ENCODE measurements at places on chromosomes 3 and 15.
A peak's percentile ranks its signal among the peaks of the same experiment; 100 is the strongest.

- DNase-seq, result no peak
Measured at GRCh38 chr3:101677436-101678286, 729 bp upstream of the ZBTB11 start.

GRCh38 chr3:128523591-128523990 lies 30.6 kb upstream of the GATA2 start:
- no peak for DNase-seq

- no peak for DNase-seq
Measured at GRCh38 chr3:36201546-36201945, 178.8 kb upstream of the STAC start.

DNA sequence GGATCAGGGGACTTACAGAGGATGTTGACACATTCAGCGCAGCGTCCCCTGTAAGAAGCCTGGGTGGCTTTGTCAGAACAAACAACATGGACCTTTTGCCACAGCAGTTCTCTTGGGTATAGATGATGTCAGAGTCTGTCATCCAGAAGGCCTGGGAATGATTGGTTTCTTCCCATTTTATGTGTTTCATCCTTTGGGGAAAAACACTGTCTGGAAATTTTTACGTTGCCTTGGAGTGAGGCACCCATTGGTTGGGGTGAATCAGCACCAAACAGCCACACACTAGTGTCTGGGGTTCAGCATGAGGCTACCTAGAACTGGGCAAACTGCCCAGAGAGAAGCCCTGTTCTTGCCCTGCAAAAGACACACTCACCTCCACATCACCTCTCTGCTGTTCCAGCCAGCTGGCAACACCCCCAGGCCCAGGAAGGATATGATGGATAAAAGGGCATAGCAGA lies 123.0 kb downstream of the FAM43A start:
- peak; percentile 1 for DNase-seq

DNA sequence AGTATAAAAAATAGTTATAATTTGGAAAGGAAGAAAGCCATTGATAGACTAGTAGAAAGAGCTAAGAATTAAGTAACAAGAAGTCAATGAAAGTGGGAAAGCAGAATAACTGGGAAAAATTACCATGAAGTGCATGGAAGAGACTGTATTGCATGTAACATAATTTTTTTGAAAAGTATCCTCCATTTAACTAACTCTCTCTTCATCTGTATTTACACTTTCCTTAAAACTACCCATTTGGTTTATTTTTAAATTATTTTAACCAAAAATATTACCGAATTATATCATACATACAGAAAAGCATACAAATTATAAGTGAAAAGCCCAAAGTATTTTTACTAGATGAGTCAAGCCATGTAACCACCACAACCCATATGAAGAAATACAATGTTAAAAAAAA lies 1009.9 kb upstream of the SEMA6D start:
- DNase-seq, result no peak

GRCh38 chr3:23182996-23183513 lies 20.1 kb upstream of the UBE2E2 start:
- DNase-seq, result no peak

- no peak for DNase-seq
Measured at GRCh38 chr3:126932188-126932931, 50.6 kb upstream of the PLXNA1 start.

DNA sequence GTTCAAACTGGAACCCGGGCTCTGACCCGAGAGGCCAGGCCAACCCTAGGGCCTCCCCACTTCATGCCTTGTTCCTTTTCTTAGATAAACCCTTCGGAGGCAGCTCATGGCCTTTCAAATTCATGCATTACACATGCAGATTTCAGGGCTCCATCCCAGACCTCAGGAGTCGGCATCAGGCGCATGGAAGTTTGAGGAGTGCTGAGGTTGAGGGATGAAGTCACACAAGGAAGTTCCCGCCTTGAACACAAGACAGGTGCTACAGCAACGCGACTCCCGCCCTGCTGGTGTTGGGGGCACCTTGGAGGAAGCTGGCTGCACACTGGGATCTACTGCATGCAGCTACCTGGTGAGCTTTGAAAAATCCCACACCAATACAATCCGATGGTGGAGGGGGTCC lies 245.2 kb upstream of the LYSMD4 start:
- DNase-seq, result no peak

GRCh38 chr3:179958759-179959158 lies 78.0 kb downstream of the PEX5L start:
- no peak for DNase-seq

- no peak for DNase-seq
Measured at GRCh38 chr15:90046289-90046688, 45.2 kb downstream of the ZNF710 start.

DNA sequence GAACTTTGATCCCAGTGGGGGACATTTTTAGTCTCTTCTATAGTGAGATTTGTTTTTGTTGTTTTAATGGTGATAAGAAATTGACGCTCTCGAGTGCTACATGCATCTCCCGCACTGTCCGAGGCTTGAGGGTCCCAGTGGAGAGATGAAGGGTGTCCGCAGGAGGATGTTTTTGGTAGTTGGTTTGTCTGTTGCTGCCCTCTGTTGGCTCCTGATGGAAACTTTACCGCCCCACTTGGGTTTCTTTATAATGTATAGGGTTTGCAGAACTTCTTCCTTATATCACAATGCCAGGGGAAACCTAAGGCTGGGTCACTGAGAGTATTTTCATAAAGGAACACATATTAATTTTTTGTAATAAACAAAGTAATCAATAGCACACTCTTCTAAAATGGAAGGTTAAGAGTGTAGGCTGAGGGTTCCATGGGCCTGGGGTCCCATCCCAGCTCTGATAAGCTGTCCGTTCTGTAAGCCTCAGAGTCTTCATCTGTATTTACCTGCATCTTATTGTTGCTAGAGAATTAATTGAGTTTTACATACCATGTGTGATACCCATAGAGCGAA lies 185.3 kb upstream of the FEZF2 start:
- no peak for DNase-seq

- no peak for DNase-seq
Measured at GRCh38 chr3:165403666-165404065, 207.5 kb upstream of the SLITRK3 start.

DNA sequence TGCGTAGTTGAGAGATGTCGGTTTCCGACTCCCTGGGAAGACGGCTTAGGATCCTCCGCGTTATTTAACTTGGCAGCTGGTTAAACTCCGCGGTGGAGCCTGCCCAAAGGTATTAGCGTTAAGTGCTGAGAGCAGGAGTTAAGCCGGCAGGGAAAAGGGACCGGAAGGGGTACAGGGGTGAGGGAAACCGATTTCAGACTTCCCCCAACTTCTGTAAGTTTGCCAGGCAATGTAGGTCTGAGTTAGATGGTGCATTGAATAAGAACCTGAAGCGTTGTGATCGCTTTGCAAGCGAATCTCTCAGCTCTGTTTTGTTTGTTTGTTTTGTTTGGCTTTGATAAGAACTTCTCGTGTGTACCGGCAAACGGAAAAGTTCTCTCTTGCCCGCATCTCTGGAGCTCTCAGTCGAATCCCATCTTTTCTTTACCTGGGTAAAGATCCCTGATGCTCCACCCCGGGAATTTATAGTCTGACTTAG lies 6.0 kb upstream of the FEZF2 start:
- DNase-seq, result no peak

GRCh38 chr3:72288955-72289691 lies 504.2 kb upstream of the PROK2 start:
- peak; percentile 26 for DNase-seq

- DNase-seq, result no peak
Measured at GRCh38 chr15:89230277-89230676, 8.9 kb upstream of the RLBP1 start.

DNA sequence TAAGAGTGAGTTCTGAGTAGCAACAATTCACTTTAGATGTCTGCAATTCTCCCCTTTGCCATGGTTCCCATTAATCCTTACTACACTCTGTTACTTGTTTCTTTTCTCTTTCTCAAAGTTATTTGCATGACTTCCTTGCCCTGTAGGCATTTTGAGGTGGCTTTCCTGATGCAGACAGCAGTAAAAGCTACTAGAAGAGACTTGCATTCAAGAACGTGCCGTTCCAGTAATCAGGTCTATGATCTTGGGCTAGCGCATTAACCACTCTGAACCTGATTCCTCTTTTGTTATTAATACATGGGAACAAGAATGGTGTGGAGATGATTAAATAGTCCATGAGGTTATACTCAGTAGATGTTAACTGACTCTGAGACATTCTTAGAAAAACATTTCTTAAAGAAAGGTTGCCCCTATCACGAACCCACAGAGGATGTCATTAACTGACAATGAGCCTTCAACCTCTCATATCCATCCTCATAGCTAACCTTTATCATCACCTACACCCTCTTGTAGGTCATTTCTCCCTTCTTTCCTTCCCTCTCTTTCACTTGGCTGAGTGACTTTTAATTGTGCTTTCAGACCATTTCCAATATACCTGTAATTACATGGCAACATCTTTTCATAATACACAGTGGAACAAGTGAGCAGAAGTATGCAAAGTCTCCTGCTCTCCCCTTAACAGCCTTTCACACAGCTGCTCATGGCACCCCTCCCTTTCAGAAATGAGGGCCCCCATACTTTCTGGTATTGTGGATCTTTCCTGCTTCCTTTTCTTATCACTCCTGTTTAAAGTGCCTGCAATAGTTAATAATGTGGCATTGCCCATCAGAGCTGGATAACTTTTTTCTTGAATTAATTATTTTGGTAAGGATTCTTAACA lies 175.9 kb downstream of the CHST2 start:
- no peak for DNase-seq

DNA sequence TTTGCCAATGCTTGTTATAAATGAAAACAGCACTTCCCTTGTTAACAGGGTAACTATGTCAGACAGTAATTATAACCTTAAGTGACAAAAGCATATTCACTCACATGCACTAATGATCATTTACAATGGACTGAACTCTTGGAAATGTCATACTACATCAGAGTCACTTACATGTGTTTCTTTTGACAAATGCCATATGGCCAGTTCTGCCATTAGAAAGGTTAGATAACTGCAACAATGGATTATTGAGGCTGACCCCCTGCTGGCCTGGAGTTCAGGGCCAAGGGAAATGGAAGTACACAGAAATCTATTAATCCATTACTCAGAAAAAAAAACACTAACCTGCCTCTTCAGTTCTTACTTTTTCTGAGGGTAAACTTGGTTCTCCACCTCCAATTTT lies 313.4 kb downstream of the CNTN3 start:
- no peak for DNase-seq

- no peak for DNase-seq
Measured at GRCh38 chr15:97521381-97522285, 438.9 kb upstream of the ARRDC4 start.

DNA sequence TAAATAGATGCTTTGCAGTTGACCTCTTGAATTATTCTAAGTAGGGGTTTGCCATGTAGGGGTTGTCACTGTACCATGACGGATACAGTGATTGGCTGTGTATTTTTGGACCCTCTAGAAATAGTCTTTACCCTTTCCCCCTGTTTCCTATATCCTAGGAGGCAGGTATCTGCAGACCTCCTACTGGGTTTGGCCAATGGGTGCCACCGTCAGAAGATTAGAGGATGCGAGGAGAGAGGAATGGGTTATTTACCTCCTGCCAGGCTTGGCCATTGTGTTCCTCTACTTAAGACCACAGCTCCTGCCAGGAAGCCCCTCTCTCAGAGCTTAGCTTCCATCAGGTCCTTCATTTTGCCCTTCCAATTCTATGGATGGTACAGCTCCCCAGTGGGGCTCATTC lies 40.2 kb upstream of the CLRN1 start:
- DNase-seq, result no peak

DNA sequence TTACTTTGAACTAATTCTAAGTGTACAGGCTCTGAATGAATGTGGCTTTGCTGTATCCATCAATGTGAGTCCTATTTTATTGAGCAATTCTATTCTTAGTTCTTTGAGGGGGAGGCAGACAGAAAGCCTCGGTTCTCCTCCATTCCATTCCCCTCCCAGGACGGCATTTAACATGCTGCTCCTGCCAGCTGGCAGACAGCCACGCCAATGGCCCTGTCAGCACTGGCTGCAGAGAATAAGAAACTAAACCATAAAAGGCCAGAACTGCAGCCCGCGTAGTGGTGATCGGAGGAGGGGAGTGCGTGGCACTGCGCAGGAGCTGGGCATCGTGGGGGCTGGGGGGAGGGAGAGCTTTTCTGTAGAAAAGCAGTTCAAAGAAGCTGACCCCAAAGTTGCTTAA lies 76.0 kb upstream of the HACD2 start:
- peak; percentile 88 for DNase-seq

DNA sequence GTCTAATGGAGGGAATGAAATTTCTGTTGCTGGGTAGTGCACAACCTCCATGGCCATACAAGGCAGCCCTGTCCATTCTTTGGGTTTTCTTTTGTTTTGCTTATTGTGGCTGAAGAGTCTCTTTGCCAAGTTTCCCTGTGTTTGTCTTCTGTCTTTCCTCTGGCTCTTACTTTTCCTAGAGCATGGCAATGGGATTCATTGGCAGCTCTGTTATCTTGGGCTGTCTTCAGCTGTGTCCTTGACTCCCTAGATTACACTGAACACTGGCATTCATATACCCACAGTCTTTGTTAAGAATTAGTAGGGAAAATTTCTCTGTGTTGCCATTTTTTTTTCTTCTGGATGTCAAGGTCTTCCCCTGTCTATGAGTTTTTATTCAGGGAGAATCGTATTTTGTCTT lies 16.1 kb upstream of the DCBLD2 start:
- DNase-seq, result no peak

GRCh38 chr15:69659454-69660050 lies 206.9 kb downstream of the RPLP1 start:
- no peak for DNase-seq

GRCh38 chr3:185308126-185308754 lies 54.4 kb upstream of the EHHADH start:
- DNase-seq, result no peak

GRCh38 chr3:38297947-38298711 lies 16.0 kb downstream of the SLC22A14 start:
- DNase-seq, result no peak

DNA sequence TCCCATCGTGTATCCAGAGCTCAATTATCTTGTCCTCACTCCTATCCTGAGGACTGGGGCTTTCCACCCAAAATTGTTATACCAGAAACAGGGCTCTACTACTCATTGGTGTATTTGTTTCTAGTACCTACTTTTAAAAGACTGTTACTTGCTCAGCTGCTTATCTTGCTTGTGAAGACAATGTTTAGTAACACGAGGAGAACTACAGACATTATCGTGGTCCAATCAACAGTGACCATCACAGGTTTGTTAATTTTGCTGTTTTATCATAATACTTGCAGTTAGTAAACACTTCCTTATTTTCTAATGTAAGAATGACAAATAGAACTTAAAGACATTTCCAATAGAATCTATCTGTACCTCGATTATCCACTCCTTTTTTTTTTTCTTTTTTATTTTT lies 13.5 kb downstream of the LRCH3 start:
- DNase-seq, result no peak

- DNase-seq, result no peak
Measured at GRCh38 chr3:159821110-159821509, 167.5 kb upstream of the IL12A start.

DNA sequence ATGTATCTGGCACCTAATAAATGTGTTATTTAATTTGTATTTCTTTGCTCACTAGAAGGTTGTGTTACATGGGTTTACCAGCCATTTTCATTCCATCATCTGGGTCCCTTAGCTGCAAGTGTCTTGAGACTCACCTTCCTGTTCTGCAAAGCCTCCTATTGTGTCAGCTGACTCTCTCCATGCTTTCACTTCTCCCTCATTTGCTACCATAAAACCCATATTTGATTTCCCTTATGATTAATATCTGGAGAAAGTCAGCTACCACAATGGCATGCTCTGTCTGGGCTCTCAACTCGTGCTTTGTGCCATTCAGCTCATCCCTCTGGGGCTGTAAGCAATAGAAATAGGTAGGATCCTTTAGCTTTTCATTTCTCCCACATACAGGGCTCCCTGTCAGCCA lies 79.5 kb upstream of the EIF1B start:
- DNase-seq, result no peak

GRCh38 chr15:39640665-39641064 lies 59.8 kb downstream of the THBS1 start:
- no peak for DNase-seq

GRCh38 chr15:70208332-70208731 lies 110.6 kb upstream of the TLE3 start:
- DNase-seq, result no peak
